Liver (tissue), 10 donors: ENCODE measurements at places on chromosomes 4 and X.

GRCh38 chr4:6020613-6021012 lies 2.4 kb upstream of the C4orf50 start:
- DNase-seq, result no peak

GRCh38 chr4:2036866-2037265 lies 22.3 kb upstream of the NAT8L start:
- no peak for DNase-seq

GRCh38 chrX:13697455-13697854 lies 8.5 kb downstream of the RAB9A start:
- DNase-seq, result no peak

DNA sequence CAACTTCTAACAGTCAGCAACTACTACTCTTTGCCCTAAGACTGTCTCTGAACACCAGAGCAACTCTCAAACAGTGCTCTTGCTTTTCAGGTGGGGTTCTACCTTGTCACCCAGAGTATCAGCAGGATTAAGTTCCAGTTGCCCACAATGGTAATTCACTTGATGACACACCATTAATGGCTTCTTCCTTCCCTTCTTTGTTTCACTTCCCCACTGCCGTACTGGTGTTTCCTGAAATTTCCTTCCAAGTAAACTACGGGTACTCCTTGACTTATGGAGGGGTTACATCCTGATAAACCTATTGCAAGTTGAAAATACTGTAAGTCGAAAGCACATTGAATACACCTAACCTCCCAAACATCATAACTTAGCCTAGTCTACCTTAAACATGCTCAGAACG lies 36.6 kb upstream of the PDK3 start:
- DNase-seq, result no peak

GRCh38 chrX:71953946-71954345 lies 43.3 kb downstream of the NHSL2 start:
- no peak for DNase-seq

GRCh38 chr4:1116838-1117237 lies 3.5 kb upstream of the RNF212 start:
- no peak for DNase-seq

DNA sequence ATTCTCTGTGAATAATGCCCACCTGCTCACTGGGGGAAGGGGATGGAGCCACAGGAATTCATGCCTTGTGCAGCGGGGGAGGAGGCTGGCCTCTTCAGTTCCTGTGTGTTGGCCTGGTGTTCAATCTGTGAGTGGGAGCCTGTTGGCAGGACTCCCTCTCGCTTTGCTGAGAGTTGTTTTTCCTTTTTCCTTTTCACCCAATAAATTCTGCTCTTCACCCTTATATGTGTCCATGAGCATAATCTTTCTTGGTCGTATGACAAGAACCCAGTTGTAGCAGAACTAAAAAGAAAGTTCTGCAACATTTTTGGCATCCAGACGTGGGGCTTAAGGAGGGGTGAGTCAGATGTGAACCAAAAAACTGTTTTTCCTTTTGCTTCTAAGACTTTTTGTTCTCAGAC lies 235.2 kb upstream of the HDX start:
- no peak for DNase-seq

GRCh38 chr4:99383833-99384392 lies 31.4 kb upstream of the ADH1C start:
- DNase-seq, result no peak

DNA sequence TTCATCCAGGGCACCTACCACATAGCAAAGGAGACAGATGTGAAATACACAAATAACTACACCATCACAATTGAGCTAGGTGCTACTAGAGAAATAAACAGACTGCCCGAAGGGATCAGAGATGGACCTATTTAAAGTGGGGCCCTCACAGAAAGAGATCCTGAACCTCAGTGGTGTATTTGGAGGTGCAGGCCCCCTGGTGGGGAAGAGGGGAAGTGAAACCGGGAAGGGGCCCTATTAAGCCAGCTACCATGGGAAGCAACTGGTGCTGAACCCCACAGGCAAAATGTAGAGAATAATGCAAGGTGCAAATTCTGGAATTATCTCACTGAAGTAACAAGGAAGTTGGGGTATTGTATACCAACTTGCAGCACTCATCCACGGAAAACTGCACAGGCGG lies 78.6 kb upstream of the FAM9A start:
- DNase-seq, result no peak

DNA sequence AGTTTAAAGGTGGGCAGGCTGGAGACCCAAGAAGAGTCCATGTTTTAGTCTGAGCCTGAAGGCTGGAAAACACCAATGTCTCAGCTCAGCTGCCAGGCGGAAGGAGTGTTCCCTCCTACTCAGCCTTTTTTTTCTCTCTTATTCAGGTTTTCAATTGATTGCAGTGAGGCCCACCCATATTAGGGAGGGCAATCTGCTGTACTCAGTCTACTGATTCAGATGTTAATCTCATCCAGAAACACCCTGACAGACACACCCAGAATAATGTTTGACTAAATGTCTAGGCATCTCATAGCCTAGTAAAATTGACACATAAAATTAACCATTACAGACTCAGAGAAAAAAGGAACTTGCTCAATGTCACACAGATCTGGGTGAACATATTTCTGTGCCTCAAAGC lies 347.1 kb downstream of the GBA3 start:
- no peak for DNase-seq

- no peak for DNase-seq
These were observed 19.1 kb upstream of the CXCL6 start for GRCh38 chr4:73817341-73817740.

GRCh38 chrX:134181275-134181660 lies 55.7 kb upstream of the CCDC160 start:
- DNase-seq, result no peak

- no peak for DNase-seq
These were observed 267.3 kb downstream of the DCTD start for GRCh38 chr4:182649698-182650477.

DNA sequence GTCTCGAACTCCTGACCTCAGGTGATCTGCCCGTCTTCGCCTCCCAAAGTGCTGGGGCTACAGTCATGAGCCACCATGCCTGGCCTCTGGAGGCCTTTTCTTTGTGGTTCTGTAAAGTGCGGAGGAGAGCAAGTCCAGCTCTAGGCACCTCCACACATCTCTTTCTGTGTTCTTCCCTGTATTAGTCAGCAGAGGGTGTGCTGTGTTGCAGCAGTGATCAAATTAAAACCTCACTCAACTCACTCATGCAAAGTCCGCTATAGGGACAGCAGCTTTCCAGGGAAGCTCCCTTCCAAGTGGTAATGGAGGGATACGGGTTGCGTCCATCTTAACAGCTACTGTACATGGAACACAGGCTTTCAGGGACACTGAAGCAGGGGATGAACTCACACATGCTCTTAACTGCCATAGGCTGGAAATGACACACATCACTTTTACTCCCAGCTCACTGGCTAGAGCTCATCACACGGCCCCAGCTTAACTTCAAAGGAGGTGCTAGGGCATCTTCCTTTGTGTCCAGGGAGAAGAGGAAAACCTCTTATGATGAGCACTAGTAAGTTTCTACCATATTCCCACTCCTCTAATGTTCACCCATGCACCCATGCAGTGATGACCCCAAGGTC lies 36.0 kb upstream of the CCNG2 start:
- DNase-seq, result no peak

GRCh38 chrX:142036116-142036515 lies 132.4 kb downstream of the MAGEC1 start:
- no peak for DNase-seq

- no peak for DNase-seq
These were observed 177.1 kb downstream of the SPANXN3 start for GRCh38 chrX:143340190-143340589.

GRCh38 chr4:109294006-109294405 lies 8.5 kb downstream of the COL25A1 start:
- no peak for DNase-seq

DNA sequence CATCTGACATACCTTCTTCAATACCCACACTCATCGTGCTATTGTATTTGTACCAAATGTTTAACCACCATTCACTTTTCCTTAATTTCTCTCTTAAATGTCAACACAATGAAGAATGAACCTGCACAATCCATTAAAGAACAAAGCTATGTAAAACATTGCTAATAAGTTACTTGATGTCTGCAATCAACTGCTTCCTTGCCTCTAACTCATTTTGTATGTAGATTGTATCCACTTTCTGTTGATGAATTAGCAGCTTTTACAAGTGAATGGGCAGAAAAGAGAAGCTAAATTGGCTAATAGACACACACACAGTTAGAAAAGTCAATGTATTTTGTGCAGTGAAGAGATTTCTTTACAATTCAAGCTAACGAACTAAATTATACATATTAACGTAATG lies 212.5 kb upstream of the NDST3 start:
- DNase-seq, result no peak

GRCh38 chr4:148238086-148238485 lies 204.1 kb downstream of the NR3C2 start:
- no peak for DNase-seq
